Inflammatory macrophage (primary cell): ENCODE measurements at places on chromosomes 13 and 19.

DNA sequence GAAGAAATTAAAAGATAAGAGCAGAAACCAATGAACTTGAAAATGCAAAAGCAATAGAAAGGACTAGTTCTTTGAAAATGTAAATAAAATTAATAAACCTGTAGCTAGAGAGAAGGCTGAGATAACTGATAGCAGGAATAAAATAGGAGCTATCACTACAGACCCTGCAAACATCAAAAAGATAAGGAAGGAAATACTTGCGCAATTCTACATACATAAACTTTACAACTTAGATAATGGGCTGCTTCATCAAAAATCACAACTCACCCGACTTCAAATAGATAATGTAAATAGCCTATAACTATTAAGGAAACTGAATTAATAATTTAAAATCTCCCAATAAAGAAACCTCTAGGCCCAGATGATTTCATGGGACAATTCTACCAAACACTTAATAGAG, 3.5 kb upstream of the ATP4B start:
- no peak for DNase-seq

DNA sequence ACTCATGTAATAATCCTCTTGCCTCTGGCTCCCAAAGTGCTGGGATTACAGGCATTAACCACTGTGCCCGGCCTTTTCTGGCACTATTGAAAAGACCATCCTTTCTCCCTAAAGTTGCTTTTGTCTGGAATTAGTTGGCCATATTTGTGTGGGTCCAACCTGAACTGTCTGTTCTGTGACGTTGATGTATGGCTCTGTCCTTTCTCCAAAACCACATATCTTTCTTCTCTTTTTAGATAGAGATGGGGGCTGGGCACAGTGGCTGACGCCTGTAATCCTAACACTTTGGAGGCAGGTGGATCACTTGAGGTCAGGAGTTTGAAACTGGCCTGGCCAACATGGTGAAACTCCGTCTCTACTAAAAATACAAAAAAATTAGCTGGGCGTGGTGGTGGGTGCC, 17.9 kb downstream of the DNM2 start:
- DNase-seq: no peak

DNA sequence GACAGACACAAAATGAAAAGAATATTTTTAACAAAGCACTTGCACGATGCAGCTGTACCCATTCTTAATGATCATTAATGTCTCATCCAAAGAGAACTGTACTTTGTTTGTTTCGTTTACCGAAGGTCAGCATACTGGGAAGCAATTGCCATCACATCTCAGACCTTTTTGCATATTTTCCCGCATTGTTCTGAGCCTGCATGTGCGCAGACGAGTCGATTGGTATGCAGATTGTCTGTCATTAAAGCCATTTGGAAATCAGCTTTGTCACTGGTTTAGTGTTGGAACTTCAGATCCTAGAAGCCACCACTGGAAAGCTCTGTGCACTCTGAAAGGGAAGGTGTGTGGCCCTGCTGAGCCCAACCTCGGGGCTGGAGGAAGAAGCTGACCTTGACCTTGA, 15.6 kb downstream of the SPACA7 start:
- DNase-seq: no peak

GRCh38 chr19:50932018-50932689, 20.7 kb downstream of the KLK5 start:
- no peak for DNase-seq

GRCh38 chr13:35342440-35342839, 134.0 kb downstream of the MAB21L1 start:
- no peak for DNase-seq
